Common myeloid progenitor, CD34-positive (primary cell): ENCODE measurements at places on chromosomes 4 and X.

- no peak for DNase-seq
These were observed 12.0 kb upstream of the TNIP2 start for GRCh38 chr4:2768124-2768523.

GRCh38 chrX:66030505-66031317 lies 9.2 kb downstream of the VSIG4 start:
- DNase-seq, result no peak

GRCh38 chrX:74351760-74352159 lies 47.8 kb downstream of the ZCCHC13 start:
- peak; percentile 21 for DNase-seq

- peak; percentile 53 for DNase-seq
These were observed 2214.5 kb upstream of the TENM3 start for GRCh38 chr4:180028682-180029081.

- DNase-seq, result no peak
These were observed 27.5 kb downstream of the TBC1D19 start for GRCh38 chr4:26611372-26611771.

DNA sequence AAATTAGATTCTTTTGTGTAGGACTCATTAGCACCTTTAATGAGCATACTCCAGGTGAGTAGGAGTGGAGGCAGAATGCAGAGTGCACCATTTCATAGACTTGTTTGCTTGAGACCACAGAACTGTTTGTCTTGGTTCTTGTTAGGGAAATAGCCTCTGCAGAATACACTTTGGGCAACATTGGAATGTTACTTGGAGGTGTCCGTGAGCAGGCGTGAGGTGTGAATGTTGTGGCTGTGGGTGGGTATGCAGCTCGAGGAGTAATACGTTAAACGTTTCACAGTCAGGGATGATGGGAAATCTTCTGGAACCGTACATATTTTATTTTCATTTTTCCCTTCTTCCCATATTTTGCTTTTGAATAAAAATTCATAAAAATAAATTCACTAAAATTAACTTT lies 31.6 kb downstream of the PAQR3 start:
- no peak for DNase-seq
